ENCODE measurements at places on chromosomes 12 and 14.

GRCh38 chr14:21091821-21092272, 6.6 kb downstream of the ZNF219 start:
- no peak for DNase-seq

DNA sequence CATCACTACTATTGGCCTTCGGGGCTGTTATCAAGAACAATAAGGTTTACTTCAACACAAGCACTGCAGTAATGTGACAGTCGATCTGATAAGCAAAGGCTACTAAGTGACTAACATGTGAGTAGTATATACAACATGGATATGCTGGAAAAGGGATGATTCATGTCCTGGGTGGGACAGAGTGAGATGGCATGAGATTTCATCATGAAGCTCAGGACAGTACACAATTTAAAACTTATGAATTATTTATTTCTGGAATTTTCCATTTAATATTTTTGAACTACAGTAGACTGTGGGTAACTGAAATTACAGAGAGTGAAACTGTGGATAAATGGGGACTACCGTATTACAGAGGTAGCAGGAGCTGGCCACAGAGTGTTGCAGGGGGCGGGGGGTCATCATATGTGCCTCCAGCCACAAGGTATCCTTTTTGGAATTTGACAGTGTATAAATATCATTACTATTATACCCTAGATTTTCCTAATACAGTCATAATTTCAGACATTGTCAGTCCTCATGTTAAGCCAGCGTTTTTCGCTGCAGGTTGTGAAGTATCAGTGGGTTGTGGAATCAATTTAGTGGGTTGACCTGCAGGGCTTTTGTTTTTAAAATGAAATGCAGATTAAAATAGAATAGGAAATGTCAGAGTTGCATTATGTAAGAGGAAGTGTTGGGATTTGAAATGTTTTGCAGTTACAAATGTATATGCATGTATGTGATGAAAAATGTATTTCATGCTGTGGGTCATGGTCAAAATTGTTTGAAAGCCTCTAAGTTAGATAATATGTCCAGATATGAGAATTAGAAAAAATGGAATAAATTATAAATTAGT, 148.0 kb upstream of the NUDT4 start:
- peak; percentile 71 for DNase-seq

GRCh38 chr14:54444681-54445080, 3.5 kb upstream of the CNIH1 start:
- no peak for DNase-seq

GRCh38 chr12:18139989-18140596, 50.1 kb upstream of the RERGL start:
- no peak for DNase-seq

GRCh38 chr14:51701951-51702350, 50.2 kb downstream of the FRMD6 start:
- no peak for DNase-seq

GRCh38 chr12:120659151-120659525, 18.7 kb downstream of the CABP1 start:
- DNase-seq: no peak

DNA sequence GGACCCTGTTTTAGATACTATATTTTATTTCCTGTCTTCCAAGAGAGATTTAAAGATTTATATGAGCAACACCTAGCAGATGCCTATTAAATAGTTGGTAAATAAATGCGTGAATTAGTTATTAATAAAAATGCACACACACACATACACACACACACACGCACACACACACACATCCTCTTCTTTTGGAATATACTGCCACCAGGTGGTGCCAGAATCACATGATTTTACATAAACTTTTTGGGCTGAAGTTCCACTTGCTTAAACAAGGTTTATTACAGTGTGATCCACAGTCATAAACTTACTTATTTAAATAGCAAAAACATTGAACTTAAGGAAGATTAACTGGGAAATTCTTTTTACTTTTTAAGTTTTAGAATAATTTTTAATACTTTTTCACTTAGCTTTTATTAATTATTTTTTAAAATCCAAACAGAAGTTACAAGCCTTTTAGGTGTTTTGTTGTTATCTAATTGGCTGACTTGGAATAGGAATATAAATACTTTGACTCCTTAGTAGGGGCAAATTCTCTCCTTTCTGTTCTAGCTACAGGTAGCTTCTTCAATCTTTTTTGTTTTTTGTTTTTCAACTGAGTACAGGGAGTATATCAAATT, 17.5 kb downstream of the RAD51B start:
- peak; percentile 31 for DNase-seq

DNA sequence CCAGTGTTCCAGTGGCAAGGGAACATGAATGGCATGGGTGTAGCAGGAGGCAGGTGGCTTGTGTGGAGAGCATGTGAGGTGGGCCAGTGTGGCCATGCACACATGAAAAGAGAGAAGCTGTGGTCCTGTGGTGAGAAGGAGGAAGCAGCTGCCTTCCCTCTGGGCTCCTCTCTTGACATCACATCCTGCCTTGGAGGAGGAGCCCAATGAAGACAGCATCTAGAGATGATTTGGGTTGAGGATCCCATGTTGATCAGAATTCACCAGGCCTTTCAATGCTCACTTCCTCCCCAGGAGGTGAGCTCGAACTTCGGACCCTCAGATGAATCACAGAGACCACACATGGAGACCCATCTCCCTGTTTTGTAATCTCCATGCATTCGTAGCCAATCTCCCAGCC, 82.6 kb downstream of the LRRC74A start:
- DNase-seq: no peak

- no peak for DNase-seq
These were observed 50.2 kb downstream of the WDR20 start for GRCh38 chr14:102189874-102190273.

GRCh38 chr12:4271717-4272423, 1.7 kb upstream of the CCND2 start:
- DNase-seq: no peak

GRCh38 chr14:59863806-59864525, 6.6 kb downstream of the RTN1 start:
- no peak for DNase-seq

DNA sequence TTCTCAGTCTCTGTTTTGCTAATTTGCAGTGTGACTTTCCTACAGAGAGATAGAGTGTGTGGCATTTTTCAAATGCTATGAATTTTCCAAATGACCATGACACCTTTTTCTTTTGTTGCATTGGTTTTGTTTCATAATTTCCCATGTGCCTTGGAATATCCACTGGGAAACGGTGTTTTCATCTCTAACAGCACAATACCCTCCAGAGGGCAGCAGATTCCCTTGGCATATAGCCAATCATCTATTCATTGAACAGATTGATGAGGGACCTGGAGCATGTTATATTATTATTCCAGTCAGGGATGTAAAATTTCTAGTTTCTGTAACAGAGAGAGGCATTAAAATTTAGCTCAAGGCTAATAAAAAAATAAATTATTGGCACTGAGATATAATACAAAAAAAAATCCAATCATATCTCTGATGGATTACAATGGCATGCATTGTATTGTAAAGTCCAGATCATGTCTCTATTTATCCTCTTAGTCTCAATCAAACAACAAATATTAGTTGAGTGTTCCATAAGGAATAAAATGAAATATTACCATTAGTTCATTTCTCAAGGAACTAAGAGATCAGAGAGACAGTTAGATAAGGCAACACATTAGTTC, 29.6 kb upstream of the NTN4 start:
- peak; percentile 26 for DNase-seq

- no peak for DNase-seq
These were observed 113.2 kb downstream of the RBM19 start for GRCh38 chr12:113852695-113853490.

DNA sequence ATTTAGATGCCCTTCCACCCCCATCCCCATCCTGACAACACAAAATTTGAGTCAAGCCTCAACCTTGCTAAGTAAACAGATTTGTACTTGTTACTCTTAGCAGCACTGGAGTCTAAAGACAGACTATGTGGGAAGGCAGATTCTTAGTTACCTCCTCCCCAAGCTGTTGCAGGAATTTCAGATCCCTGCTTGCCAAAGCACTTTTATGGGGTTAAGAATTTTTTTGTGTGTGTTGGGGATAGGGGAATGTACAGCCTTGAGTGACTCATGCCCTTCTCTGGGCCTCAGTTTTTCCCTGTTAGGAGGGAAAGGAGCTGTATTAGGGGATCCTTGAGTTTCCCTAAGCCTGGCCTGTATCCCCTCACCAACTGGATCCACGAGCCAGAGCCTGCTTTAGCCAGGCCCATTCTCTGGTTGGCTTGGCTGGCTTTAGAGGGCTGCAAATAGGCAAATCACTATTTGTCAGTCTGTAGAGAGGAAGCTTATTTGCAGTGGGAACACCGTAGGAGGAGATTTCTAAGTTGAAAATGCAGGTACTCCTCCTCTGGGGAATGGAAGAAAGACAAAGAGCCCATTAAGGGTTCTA, 27.7 kb upstream of the RNU6-8 start:
- peak; percentile 64 for DNase-seq

DNA sequence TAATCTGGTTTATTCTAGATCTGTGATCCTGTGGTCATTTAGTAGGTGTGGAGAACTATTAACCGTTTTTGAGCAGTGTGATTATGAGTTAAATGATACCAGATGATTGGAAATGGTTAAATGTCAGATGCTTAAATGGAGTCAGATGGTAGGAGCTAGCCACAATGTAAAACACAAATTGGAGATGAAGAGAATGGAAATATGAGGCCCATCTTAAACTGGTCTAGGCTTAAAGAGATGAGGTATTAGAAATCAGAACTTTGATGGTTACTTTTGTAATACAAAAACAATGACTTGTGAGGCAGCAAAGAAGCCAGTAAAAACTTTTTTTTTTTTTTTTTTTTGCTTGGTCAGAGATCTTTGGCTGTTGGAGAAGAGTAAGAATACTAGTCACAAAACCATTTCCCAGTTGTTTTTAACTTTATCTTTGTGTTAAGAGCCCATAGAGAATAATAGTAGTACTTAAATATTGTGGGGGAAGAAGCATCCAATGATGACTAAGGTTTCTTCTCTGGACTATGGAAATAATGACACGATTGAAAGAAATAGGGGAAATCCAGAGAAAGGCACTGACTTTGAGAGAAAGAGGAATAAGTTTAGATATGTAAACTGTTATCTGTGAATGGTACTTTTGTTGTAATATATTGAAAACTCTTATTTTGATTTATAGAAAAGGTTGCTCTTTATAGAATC, 95.9 kb downstream of the WNK1 start:
- no peak for DNase-seq

Measured in hepatic stellate cell (primary cell).